ACHN (cell line): ENCODE measurements at places on chromosomes 3 and 15.
A peak's percentile ranks its signal among the peaks of the same experiment; 100 is the strongest.

DNA sequence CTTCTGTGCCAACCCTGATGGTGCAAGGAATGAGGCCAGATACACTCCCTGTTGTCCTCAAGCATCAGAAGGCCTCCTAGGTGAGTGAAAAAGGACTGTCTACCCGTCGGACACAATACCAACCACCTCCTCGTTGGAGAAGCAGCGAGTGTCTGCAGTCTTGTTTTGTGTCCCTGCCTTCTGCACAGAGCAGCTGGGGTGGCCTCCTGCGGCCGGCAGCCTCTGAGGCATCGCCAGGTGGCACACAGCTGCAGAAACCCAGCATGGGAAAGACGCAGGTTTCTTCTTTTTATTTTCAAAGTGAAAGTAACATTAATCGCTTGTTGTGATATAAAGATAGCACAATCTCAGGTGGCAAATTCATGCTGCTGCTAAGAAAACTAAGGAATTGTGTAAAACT, 509.9 kb downstream of the OCA2 start:
- DNase-seq, result no peak

DNA sequence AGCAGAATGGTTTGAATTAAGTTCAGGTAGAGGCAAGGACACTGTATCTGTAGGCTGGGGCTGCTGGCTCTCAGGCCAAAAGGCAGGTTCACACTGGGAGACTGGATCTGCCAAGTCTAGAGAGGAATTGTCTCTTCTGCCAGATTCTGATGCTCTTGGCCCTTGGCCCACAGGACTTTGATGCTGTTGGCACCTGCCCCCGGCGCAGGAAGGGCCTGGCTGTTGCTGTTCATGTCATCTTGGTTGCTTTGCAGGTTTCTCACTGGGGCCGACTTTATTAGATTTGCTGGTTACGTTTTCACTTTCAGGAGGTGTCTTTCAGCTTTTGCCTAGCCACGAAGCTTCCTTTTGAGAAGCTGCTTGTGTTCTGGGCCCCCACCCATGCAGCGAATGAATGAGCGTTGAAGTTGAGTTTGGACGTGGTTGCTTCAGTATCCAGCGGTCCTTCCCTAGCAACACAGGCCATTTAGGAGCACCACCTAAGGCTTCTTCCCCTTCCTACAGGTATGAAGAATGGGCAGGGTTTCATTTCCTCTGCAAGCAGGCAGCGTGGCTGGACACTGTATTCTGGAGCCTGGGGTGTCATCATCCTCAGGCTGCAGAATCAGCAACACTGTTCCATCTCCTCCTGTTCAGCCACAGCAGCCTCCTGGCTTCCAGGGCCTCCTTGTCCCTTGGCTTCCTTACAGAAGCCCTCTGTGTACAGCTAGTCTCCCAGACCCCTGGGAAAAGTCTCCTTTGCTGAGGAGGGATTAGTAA, 65.6 kb upstream of the PRR23C start:
- DNase-seq, result no peak

- no peak for DNase-seq
Measured at GRCh38 chr3:177770383-177771230, 573.3 kb upstream of the TBL1XR1 start.

- DNase-seq, result peak; percentile 25
Measured at GRCh38 chr3:194313560-194314387, 37.4 kb downstream of the CPN2 start.

- DNase-seq, result no peak
Measured at GRCh38 chr3:192186045-192186444, 541.3 kb downstream of the FGF12 start.

- DNase-seq, result no peak
Measured at GRCh38 chr3:58880182-58880581, 169.6 kb downstream of the CFAP20DC start.

GRCh38 chr15:31871166-31871886, 159.0 kb upstream of the CHRNA7 start:
- DNase-seq, result peak; percentile 0

DNA sequence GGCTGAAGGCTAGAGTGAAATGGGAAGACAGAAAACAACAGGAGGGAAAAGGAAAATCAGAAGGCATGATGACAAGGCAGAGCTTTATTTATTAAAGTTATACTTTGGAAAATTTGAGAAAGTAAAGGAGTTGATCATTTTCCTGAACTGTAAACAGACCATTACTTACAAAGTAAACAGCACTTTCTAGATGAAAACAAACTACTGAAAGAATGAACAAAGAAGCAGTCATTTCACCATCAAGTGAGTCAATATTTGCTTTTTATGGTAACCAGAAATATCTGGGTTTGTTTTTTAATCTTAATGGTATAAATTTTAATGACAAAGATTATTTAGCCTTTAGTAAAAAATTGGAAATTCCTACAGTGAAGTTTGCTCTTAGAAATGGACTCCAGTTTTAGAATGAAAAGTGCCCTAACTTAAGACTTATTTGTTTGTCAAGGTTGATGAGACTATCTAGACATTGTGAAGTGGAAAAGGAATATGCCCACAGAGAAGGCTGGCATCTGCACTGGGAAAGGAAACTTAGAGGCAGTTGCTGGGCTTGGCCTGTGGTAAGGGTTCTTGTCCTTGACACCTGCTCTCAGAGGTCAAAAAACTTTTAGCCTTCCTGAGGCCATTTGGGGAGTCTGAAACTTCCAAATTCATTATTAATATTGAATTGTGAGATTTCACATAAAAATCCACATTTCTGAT, 47.2 kb downstream of the SPTSSB start:
- no peak for DNase-seq

- no peak for DNase-seq
Measured at GRCh38 chr3:29850641-29851040, 569.8 kb downstream of the RBMS3 start.

DNA sequence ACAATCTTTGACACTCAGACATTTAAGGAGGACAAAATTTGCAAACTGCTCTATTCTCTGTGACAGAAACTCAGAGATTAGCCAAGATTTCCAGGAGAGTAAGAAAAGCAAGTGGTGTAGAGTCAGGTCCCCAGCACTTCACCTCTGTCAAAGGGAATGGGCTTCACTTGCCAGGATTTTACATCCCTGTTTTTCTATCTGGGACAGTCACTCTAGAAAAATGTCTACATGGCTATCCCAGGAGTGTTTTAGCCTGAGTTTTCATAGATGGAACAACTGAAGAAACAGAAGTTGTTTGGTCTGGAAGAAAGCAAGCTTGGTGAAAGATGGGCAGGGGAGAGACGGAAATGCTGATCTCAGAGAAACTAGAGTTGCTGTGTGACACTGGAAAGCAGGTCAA, 3.0 kb downstream of the FAM219B start:
- DNase-seq, result no peak

DNA sequence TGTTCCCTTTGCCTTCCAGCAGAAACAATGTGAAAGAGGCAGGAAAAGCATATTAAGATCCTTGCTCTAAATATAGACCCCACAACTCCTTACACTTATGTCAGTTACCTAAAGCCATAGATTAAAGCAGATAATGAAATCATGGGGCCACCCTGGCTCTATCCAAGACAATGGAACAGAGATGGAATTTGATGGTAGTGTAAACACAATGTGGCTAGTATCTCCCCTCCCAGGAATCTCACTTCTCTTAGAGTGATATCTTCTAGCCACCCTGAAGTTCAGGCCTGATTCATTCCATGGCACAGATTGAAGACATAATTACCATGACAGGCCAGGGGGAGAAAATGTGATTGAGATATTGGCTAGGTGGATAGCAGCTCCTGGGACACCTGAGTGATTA, 32.6 kb downstream of the GALNT15 start:
- no peak for DNase-seq

DNA sequence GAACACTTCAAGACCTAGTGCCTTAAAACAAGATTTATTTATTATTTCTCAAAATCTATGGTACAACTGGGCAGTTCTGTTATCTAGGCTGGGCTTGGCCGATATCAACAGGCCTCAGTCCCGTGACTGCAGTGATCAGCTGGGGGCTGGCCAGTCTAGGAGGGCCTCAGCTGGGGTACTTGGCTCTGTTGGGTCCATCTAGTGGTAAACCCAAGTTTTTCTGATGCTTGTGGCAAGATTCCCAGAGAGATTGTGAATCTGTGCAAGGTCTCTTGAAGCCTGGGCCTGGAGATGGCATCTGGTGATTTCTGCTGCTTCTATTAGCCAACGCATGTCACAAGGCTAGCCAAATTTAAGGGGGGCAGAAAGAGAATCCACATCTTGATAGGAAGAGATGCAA, 482.4 kb upstream of the SGO1 start:
- peak; percentile 6 for DNase-seq

- DNase-seq, result peak; percentile 27
Measured at GRCh38 chr3:57179580-57180410, 14.6 kb upstream of the IL17RD start.

- DNase-seq, result no peak
Measured at GRCh38 chr3:142072816-142073215, 76.5 kb downstream of the TFDP2 start.

GRCh38 chr15:44710236-44711095, 657 bp downstream of the PATL2 start:
- DNase-seq, result peak; percentile 43

DNA sequence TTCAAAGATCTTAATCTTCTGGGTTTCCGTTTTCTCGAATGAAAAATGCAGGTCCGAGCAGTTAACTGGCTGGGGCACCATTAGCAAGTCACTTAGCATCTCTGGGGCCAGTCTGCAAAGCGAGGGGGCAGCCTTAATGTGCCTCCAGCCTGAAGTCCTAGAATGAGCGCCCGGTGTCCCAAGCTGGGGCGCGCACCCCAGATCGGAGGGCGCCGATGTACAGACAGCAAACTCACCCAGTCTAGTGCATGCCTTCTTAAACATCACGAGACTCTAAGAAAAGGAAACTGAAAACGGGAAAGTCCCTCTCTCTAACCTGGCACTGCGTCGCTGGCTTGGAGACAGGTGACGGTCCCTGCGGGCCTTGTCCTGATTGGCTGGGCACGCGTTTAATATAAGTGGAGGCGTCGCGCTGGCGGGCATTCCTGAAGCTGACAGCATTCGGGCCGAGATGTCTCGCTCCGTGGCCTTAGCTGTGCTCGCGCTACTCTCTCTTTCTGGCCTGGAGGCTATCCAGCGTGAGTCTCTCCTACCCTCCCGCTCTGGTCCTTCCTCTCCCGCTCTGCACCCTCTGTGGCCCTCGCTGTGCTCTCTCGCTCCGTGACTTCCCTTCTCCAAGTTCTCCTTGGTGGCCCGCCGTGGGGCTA, at the start of the genes B2M and PATL2:
Gene B2M, plus strand, starts transcription at position 422 of the 647 bp plus-strand sequence. Its CDS starts 30 bp downstream, at position 452.
Gene PATL2, minus strand, starts transcription at position 228 of the 647 bp plus-strand sequence. CDS start 34,833 bp downstream, outside the sequence.
- peak; percentile 95 for DNase-seq

GRCh38 chr3:40623567-40623966, 98.8 kb downstream of the ZNF621 start:
- DNase-seq, result no peak

- DNase-seq, result peak; percentile 23
Measured at GRCh38 chr3:107063351-107063750, 313.9 kb upstream of the CCDC54 start.

DNA sequence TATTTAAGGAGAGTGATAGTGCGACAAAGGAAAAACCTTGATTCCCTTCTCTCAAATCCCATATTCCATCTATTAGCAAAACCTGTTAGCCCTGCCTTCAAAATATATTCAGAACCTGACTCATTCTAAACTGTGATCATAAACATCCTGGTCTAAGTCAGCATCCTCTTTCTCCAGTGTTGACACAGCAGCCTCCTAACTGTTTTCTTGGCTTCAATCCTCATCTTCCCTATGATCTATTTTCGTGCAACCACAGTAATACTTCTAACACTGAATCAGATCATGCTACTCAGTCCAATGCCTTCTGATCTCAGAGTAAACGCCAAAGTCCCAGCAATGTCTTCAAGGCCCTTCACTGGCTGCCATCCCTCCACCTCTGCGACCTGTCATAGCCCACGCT, 785.1 kb downstream of the EDEM1 start:
- no peak for DNase-seq

DNA sequence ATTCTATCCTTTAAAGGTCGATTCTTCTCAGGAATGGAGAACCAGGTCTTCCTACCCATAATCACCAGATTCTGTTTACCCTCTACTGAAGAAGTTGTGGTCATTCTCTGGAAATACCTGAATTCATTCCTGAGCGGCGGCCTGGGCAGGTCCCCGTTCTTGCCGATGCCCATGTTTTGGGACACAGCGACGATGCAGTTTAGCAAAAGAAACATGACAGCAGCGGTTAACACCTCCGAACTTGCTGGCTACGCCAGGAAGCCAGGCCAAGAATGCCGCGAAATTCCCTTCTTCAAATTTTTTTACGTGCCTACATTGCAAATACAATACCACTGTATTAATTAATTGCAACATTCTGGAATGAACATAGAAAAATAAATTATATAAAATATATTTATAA, 1.4 kb downstream of the DHFR2 start:
- no peak for DNase-seq

GRCh38 chr15:83980637-83981036, 254.9 kb upstream of the GOLGA6L4 start:
- no peak for DNase-seq

DNA sequence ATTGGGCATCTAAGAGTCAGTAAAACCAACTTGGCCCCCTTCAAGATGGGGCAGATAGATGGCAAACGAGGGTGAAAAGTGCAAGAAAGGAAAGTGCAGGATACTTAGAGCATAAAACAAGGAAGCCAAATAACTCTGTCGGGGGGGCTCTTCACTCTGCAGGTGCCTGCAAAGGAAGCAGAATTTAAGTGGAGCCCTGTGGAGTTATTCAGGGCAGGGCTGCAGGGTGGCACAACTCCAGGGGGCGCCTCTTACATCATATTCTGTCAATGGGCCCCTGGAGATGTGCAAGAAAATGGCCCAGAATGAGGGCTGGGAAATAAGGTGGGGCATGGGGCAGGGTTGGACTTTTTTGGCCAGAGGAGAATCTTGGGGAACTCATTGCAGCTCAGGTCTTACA, 69.7 kb downstream of the CD47 start:
- DNase-seq, result no peak

DNA sequence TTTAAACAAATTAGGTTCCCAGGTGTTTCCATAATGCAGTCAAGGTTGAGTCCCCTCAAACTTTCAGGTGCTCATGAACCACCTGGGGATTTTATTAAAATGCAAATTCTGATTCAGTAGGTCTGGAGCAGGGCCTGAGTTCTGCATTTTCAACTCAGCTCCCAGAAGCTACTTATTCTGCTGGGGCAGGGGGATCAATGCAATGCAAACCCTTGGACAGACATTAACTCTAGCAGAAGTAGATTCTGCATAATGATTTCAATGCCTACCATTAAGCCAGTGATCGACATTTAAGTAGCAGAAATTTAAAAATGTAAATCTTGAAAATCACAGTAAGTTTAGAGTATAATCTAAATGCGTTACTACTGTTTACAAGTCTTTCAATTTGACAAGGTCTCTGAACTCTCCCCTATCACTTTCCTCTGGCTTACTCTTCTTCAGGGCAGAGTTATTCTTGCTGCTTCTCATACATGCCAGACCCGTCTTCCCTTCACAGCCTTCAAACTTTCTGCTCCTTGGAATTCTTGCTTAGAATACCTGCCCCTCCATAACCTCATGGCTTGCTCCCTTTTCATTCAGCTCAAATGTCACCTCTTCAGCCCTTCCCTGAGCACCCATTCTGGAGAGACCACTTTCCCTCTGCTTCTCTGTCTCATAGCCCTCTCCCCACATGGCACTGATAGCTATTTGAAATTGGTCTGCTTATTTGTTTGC, 19.3 kb upstream of the DPPA4 start:
- DNase-seq, result no peak

- DNase-seq, result no peak
Measured at GRCh38 chr3:185129083-185129482, 23.8 kb downstream of the C3orf70 start.
